ENCODE measurements at places on chromosomes 2 and 18.
A peak's percentile ranks its signal among the peaks of the same experiment; 100 is the strongest.

DNA sequence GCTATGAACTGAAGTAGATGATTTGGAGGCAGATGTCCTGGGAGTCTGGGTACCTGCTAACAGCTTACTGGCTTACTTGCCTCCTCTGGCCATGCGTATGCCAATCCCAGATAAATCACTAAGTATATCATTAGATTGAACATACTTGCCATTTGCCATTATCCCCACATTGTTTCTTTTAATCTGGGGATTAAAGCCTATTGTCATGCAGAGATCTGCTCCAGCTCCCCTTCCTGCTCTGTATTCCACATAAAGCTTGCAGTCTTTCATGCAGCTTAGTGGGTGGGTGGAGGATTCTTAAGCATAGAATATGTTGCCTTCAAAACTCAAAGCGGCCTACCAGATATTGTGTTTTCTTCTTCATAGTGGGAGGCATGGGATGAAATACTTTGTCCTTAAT, 311.8 kb upstream of the MMADHC start:
- no peak for DNase-seq

- peak; percentile 84 for DNase-seq
These were observed 543 bp upstream of the MARCHF4 start for GRCh38 chr2:216372761-216373291.

GRCh38 chr2:197247083-197247482, 63.5 kb downstream of the ANKRD44 start:
- no peak for DNase-seq

DNA sequence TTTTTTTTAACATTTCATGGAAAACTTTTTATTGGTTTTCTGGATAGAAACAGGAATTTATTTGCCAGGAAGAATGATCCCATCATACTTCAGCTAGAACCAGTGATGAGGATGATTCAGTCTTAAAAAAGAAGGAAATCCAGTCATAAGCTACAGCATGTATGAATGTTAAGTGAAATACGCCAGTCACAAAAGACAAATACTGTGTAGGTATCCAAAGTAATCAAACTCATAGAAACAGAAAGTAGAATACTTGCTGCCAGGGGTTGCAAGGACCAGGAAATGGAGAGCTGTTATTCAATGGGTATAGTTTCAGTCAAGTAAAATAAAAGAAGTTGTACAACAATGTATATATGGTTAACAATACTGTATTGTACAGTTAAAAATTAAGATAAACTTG, 21.3 kb downstream of the PSME4 start:
- DNase-seq: peak; percentile 81

DNA sequence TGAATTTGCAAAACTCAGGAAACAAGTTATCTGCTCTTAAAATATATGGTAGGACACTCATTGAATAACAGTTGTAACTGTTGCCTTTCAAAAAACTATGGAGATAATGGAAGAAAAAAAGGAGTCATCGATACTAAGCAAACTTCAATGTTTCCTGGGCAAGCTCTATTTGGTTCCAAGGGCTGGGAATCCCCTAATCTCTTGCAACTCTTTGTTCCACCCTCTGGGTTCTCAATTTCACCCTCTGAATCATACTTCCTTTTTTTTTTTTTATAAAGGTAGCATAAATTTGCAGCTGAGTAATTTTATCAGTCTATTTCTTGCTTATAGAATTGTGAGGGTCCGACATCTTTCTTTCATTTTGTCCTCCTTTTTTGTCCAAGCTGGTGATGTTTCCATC, 36.7 kb downstream of the SLC9A4 start:
- DNase-seq: peak; percentile 46

DNA sequence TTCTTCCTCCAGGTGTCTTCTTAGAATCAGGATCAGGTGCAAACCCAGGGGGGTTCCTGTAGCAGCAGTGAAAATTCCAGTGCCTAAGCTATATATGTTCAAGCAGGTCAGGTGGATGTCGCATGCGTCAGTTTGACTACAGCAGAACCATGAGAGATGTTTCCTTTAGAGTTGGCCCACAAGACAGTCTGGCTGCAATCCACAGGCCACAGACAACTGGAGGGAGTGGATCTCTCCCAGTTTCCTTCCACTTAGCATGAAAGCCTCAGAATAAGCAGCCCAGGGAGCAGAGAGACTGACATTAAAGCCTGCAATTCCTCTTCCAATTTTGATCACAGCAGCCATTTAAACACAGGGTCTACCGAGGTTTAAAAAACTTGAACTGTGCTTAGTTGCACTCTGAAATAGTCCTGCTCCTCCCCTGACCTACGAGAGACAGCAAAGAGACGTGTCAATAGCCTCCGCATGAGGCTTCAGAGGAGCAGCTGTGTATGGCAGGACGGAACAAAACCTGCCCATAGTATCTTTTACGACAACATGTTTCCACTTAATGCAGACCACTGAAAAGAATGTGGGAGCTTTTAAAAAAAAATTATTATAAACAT, 988 bp upstream of the KCNE4 start:
- no peak for DNase-seq

- DNase-seq: no peak
These were observed 284.2 kb downstream of the THSD7B start for GRCh38 chr2:137049518-137049917.
